MV-4-11 (cell line): ENCODE measurements at places on chromosomes 7 and 10.

- DNase-seq = no peak
Measured at GRCh38 chr7:35714862-35715261, 19.9 kb upstream of the HERPUD2 start.

DNA sequence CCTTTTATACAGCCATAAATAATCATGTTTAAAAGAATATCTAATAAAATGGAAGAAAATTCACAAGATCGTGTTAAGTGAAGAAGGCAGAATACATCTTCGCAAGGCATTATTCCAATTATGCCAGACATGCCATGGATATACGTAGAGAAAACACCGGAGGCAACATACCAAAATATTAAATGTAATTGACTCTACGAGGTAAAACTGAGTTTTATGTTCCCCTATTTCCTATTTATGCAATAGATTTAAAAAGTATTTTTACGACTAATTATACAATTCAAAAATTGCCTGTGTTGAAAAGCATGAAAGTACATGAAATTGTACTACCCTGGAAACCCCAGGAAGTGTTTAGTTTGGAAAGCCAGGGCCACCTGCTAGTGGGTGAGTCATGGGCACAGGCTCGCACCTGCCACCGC lies 936 bp upstream of the REPIN1 start:
- no peak for DNase-seq

DNA sequence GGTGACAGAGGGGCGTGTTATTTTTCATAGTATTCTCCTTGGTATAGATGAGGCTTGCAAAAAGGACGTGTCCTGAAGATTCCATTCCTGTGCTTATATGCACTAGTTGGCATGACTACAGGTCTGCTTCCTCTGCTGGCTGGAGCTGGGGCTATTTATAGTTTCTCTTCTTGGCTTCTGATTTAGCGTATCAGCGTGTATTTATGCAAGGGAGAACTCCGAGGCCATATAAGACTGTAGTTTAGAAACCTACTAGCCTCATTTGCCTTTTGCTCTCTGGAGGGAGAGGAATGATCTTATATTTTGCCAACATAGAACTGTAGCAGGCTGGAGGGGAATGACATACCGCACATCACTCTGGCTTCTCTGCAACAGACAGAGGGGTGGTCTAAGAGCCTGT lies 39.7 kb downstream of the CACNB2 start:
- no peak for DNase-seq

DNA sequence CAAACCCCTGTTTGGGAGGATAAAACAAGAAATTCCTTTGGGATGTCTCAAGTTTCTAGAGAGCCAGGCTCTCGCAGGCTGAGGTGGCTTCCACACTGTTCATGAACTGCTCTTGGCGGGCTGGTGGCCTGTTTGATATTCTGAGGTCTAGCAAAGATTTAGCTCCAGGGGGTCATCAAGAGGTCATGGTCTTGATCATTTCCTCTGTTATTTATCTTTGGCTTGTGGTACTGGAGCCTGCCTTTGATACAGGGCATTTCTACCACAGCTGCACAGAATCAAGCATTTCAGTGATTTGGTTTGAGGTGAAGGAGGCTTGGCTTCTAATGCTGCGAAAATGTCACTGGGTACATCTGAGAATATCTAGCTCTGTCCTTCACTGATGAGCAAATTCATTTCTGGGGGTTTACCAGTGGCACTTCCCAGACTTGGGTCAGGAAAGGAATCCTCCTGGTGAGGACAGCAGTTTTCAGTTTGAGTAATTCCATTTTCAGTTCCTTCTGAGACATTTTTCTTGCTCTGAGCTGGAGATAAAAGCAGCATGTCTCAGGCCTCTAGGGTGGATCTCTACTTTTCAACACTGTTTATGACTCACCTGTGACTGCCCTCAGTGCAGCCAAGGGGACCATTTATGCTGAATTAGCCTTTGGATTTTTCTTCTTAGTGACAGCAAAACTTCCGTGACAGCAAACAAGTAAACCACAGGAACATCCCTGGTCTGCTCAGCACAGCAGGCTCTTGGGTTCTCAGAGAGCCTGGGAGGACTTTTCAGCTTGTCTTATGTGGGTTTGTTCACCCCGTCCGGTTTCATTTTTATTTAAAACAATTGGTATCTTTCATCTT lies 312.0 kb downstream of the RNLS start:
- peak; percentile 96 for DNase-seq

- DNase-seq = peak; percentile 95
Measured at GRCh38 chr10:119516381-119517234, 25.9 kb downstream of the RGS10 start.

- DNase-seq = no peak
Measured at GRCh38 chr7:37974711-37975110, 54.3 kb downstream of the EPDR1 start.

- no peak for DNase-seq
Measured at GRCh38 chr10:28980264-28980663, 302.9 kb downstream of the BAMBI start.

DNA sequence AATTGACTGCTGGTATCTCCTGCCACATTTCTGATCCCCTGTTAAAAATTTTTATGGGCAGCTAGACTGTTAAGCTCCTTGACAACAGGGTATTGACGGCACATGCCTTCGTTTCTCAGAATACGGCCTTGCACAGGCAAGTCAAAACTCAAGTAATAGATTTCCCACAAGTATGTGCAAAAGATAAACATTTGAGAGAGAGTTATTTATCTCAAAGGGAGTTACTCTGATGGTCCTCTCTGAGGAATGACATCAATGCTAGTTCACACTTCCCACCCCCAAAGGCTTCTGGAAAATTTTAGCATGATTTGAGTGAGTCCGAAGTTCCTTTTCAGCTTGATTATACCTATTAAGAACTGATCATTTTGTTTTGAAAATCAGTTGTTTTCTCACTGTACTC lies 71.9 kb downstream of the JCAD start:
- no peak for DNase-seq

DNA sequence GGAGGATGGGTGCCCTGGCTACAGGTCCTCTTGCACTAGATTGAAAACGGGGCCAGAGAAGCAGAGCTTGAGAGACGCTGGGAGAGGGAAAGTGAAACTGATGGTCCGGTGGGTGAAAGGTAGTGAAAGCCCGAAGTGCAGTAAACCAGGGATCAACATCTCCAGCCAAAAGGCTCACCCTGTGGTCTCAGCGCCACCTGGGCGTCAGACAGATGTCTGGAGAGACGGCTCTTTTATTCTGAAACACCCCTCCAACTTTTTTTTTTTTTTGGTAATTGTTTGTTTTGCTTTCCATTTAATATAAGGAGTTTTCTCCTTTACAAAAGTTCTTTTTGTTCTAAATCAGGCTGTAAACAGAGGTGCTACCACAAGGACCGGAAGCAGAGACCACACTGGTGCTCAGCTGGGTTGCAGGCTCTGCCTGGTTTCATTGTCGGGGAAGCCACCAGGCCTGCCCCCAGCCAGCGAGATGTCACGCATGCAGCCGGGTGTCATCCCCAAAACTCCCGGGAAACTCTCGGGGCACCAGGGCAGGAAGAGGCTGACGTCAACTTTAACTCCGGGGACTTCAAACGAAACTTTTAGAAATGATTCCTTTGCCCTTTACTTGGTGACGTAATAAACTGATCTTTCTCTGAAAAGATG lies 11.2 kb downstream of the IL2RA start:
- peak; percentile 85 for DNase-seq

DNA sequence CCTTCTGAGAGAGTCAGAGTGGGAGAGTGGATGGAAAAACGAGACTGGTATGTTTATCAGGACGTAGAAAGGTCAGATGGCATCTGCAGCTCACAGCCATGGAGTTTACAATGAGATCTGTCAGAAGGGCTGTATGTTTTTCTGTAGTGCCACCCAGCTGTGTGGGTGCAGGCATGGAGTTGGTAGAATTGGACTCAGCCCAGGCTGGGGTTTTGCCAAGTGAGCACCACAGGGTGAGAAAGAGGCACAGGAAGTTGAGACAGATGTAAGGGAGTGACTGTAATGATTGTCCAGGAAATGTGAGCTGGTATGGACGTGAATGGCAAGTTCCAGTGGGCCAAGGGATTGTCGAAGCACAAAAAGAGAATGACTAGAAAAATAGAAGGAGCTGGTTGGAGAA lies 9.1 kb upstream of the ZYX start:
- DNase-seq = peak; percentile 83

DNA sequence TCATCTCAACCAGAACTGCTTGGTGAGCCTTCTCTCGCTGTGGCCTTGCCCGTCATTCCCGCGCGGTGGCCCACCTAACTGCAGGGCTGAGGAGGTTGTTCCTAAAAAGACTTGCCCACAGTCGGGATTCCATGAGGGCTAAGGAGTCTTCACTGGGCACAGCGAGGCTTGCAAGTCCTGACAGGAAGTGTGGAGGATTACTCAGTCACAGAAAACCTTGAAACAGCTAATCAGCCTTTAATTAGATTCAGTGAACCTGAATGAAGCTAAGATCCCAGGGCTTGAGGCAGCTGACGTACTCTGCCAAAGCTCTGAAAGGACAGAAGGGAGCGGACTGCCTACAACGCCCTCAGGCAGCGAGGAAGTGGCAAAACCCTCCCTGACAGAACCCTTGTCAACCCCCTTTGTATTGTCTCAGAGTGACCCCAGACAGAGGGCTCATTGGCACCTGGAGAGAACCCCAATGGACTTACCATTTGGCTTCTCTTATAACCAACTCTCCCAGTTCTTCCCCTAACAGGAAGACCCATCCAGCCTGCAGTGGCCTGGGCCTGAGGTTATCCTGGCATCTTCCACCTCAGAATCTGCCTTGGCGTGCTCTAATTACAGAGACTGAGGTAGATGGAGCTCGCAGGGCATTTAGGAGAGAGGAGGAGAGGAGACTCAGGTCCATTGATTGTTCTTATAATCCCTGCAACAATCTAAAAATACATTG lies 2.5 kb upstream of the LAMB4 start:
- DNase-seq = no peak

GRCh38 chr7:87000344-87000743 lies 59.1 kb downstream of the ELAPOR2 start:
- DNase-seq = no peak

DNA sequence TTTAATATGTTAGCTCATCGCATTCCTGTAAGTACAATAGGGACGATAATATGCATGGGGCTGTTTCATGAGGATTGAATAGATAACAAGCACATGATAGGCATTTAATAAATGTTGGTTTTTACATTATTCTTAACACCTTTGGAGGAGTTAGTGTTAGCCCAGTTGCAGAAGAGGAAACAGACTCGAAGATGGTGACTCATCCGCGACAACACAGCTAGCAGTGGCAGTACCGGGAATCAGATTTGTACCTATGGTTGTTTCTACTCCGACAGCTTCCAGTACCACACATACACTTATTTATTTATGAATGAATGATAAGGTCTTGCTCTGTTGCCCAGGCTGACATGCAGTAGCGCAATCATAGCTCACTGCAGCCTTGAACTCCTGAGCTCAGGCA lies 2.9 kb downstream of the LRMDA start:
- peak; percentile 20 for DNase-seq

GRCh38 chr10:54940418-54940817 lies 139.4 kb upstream of the PCDH15 start:
- no peak for DNase-seq

GRCh38 chr10:131850383-131850870 lies 50.4 kb upstream of the PPP2R2D start:
- DNase-seq = no peak

DNA sequence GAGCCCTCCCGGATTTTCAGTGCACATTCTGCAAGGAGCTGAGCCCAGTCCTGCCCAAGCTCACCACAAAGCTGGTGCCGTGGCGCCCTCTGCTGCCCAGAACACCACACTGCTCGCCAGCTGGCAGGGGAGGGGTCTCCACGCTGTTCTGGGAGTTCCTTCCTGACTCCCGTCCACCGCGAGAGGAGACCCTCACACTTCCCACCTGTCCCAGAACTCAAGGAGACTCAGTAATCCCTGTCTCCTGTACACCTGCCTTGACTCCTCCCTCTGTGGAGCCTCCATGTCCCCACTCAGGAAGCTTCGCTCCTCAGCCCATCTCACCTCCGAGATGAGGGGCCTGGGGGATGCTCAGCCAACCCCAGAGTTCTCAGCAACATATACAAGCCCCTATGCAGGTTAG lies 11.3 kb downstream of the C10orf105 start:
- peak; percentile 31 for DNase-seq

GRCh38 chr10:95730233-95730632 lies 25.7 kb upstream of the ENTPD1 start:
- peak; percentile 57 for DNase-seq

DNA sequence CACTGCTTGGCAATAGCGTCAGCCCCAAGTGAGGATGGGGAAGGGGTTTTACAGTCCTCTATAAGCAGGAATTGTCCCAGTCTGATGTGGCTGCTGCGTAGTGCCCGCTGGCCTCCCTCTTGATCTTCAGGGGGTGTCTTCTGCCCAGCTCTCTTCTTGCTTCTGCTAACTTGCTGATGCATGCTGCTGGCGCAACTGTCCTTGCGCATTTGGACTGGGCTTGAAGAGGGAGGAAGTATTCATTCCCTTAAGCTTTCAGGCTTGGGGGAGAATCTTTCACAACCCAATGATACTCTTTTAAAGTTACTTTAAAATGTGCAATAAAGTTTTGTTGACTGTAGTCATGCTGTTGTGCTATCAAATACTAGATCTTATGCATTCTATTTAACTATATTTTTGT lies 10.3 kb downstream of the GALNT11 start:
- peak; percentile 12 for DNase-seq

- DNase-seq = no peak
Measured at GRCh38 chr7:100951172-100951571, 1.8 kb downstream of the MUC3A start.

GRCh38 chr7:36795451-36796021 lies 71.2 kb upstream of the AOAH start:
- no peak for DNase-seq

DNA sequence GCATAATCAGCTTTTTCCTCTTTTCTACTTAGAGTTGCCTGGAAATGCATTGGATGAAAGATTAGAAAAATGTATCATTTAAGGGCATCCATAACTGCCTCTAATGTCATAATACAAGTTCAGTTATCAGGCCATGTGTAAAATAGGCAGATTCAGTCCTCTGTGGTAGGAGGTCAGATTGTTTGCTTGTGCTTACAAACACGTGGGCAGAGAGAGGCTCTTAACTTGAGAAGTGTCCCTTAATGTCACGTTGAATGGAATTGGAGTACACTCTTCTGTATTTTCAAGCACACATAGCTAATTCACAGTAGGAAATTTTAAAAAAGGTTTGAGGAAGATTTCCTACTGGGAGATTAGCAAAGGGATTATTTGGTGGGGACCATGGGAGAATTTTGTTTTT lies 359.8 kb upstream of the MTPN start:
- DNase-seq = no peak

GRCh38 chr7:28292834-28293526 lies 112.4 kb upstream of the JAZF1 start:
- peak; percentile 38 for DNase-seq

DNA sequence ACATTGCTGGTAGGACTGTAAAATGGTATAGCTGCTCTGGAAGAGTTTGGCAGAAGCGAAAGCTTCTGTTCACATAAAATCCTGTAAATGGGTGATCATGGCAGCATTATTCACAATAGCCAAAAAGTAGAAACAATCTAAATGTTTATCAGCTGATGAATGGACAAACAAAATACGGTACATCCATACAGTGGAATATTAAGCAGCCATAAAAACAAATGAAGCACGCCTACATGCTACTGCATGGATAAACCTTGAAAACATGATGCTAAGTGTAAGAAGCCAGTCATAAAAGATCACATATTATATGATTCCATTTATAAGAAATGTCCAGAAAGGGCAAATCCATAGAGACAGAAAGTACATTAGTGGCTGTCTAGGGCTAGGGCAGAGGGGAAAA lies 32.7 kb downstream of the KIN start:
- no peak for DNase-seq

- DNase-seq = no peak
Measured at GRCh38 chr7:27210441-27211083, 10.7 kb upstream of the HOXA13 start.

- no peak for DNase-seq
Measured at GRCh38 chr10:78659598-78659967, 409.2 kb upstream of the ZMIZ1 start.

GRCh38 chr7:76386691-76387260 lies 22.7 kb downstream of the SSC4D start:
- no peak for DNase-seq
